Daoy (cell line): ENCODE measurements at places on chromosomes 4 and X. TPM values are rescaled to one million over a fixed set of nuclear protein-coding genes. Genes with fewer than 3 reads are reported as not detected.

GRCh38 chr4:121998024-121998423, 46.2 kb upstream of the TRPC3 start:
- DNase-seq, result no peak

GRCh38 chr4:83582289-83582785, 46.4 kb downstream of the GPAT3 start:
- DNase-seq, result peak; percentile 45

- peak; percentile 53 for DNase-seq
Measured at GRCh38 chr4:138680989-138681604, 334.5 kb upstream of the NOCT start.

- no peak for DNase-seq
Measured at GRCh38 chrX:149916745-149917392, 12.5 kb upstream of the HSFX4 start.

GRCh38 chrX:131262200-131262599, 26.9 kb downstream of the IGSF1 start:
- no peak for DNase-seq

GRCh38 chr4:148078061-148078460, 346.2 kb downstream of the ARHGAP10 start:
- no peak for DNase-seq

Gene AFM
- not detected in 2 replicates for total RNA-seq

Gene SLITRK4
- not detected in 2 replicates for total RNA-seq

Gene THOC2
- total RNA-seq, result 44.4 and 51.3 TPM in 2 replicates

Gene ADAMTS3
- 0.57 and 1.6 TPM in 2 replicates for total RNA-seq

- no peak for DNase-seq
Measured at GRCh38 chrX:12488771-12489170, 302.4 kb upstream of the PRPS2 start.

GRCh38 chr4:80367737-80368136, 32.2 kb downstream of the CFAP299 start:
- no peak for DNase-seq

GRCh38 chr4:665381-665750, 8.7 kb downstream of the ATP5ME start:
- DNase-seq, result no peak

GRCh38 chr4:133559987-133560386, 410.9 kb downstream of the PCDH10 start:
- DNase-seq, result no peak
